Upper lobe of right lung (tissue), 1 donor: ENCODE measurements at places on chromosomes 2 and 18.

DNA sequence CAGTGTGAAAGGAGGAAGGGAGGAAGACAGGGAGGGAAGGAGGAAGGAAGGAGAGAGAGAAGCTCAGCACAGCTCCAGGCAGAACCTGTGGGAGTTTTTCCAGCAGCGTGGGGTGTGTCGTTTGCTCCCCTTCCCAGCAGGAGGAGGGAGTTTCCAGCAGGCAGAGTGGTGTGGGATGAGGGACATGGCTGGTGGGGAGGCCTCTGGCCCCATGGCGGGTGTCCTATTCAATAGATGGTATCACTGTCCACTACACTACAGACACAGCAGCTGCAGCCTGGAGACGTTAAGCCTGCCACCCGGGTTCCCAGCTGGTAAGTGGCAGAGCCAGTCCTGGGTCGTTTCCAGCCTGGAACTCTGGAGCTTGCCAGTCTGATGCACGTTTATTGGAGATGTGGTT is 44.7 kb downstream of the GLI2 start:
- no peak overlapping the region for H3K27ac ChIP-seq
- H3K27me3 ChIP-seq: no peaks in the 10 kb centered on the region
- no peaks in the 10 kb centered on the region for H3K36me3 ChIP-seq
- H3K4me3 ChIP-seq: no peak overlapping the region

- DNase-seq: no peak
- H3K27ac ChIP-seq: no peak overlapping the region
- no peaks in the 10 kb centered on the region for H3K36me3 ChIP-seq
- no peaks in the 10 kb centered on the region for H3K4me1 ChIP-seq
- H3K27me3 ChIP-seq: no peaks in the 10 kb centered on the region
Observed at GRCh38 chr2:234932591-234933168, 19.1 kb upstream of the SH3BP4 start.

DNA sequence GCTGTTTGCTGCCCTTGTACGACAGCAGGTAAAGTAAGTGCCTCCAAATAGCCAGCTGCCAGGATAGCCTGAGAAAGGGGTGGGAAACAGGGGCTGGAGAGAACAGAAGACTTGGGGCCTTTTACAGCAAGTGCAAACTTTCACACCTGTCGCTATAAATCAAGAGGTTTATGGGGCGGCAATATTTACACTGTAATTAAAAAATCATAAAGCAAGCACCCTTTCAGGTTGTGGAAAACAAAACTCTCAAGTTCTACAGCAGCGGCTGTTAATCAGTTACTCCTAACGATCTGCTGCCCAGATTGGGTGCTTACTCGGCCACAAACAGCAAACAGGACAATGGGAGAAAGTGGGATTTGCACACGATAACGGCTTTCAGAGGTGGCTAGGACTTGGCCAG is 359.5 kb upstream of the ETAA1 start:
- H3K27ac ChIP-seq: no peak overlapping the region
- H3K4me1 ChIP-seq: no peaks in the 10 kb centered on the region
- DNase-seq: no peak
- no peaks in the 10 kb centered on the region for H3K36me3 ChIP-seq

DNA sequence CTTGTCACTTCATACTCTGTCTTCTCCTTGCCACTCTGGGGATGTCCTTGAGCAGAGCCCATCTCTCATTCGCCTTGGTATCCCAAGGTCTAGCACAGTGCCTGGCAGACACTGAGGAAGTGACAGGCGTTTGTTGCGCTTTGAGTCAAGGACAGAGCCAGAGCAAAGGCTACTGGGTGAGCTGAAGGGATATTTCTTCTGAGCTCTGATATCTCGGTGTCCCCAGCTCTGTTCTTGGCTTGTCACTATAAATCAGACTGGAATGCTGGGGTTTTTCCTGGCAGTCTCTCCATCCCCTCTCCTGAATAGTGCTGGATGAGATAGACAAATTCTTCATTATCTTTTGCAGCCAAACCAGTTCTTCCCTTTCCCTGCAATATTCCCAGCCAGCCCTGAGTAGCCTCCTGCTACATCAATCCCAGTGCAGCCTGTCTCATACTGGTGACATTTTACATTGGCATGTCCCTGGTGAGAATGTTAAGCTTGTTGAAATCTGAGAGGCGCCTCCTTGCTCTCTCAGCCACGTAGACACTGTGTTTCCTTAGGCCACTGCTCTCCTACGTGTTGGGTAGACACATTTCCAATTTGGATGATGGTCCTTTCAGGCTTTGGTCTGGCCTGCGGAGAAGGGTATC is 61.7 kb downstream of the CTIF start:
- H3K4me1 ChIP-seq: no peaks in the 10 kb centered on the region
- H3K36me3 ChIP-seq: no peaks in the 10 kb centered on the region
- H3K27me3 ChIP-seq: no peaks in the 10 kb centered on the region
- no peak overlapping the region for H3K4me3 ChIP-seq
- no peak overlapping the region for H3K27ac ChIP-seq

DNA sequence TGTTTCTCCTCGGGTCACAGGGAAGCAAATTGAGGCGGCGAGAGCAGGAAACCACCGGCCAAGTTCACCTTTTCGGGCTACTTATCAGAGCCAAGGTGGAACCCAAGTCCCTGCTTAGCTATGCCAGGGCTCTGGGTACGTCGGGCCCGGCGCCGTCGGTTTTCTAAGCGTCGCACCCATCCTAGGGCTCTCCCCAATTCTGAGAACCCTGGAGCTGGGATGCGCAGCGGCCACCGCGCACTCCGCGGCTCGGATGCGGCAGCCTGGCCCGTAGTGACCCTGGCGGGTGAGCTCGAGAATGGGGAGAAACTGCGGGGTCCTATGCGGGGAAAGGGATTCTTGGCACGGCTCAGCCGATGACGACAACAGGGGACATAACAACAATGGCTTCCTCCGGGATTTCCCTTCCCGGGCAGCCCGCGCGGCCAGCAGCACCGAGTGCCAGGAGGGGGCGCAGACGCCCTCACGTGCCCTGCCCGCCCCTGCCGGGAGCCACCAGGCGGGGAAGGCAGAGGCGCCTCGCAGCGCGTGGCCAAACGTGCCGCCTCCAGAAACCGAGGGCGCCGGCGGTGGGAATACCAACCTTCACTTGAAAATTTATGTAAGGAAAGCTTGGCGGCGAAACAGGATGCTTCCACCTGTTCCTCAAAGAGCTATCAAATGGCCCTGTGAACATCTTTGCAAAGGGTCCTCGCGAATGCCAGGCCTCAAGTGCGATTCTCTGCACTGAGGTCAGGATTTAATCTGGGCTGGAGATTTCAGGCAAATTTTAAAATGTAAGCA is 2.1 kb upstream of the SLC30A3 start:
- H3K27ac ChIP-seq: no peak overlapping the region
- H3K27me3 ChIP-seq: peaks cover 85% of the 10 kb centered on the region

DNA sequence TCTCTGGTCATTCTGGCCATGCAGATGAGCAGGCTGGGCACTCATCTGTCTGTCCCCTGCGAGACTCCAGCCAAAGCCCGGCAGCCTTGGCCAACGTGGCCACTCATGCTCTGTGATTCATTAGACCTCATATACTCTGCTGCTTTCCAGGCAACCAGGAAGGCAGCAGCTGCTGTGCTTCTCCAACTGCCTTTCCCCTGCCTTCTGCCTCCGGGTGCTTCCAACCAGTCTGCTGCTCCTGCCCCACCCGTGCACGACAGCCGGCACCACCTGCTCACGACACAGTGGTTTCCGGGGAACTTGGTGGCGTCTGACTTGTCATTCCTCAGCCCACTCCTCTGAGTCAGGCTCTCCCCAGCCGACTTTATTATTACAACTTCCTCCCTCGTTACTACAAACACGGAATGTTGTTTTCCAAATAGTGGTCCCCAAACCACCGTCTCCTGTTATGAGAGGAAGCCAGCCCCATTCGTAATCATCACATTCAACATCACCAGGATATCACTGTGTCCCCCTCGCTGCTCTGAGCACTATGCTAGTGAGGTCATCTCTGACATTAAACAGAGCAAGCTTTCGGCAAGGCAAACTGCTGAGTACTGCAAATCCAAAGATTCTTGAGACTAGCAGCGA is 392.4 kb downstream of the ALK start:
- no peak overlapping the region for H3K4me3 ChIP-seq
- H3K27me3 ChIP-seq: no peaks in the 10 kb centered on the region
- peak; percentile 69 for DNase-seq
- H3K4me1 ChIP-seq: no peaks in the 10 kb centered on the region
- no peak overlapping the region for H3K27ac ChIP-seq
- no peaks in the 10 kb centered on the region for H3K36me3 ChIP-seq
